Gastroesophageal sphincter (tissue), 4 donors: ENCODE measurements at places on chromosomes 3 and 15.
A peak's percentile ranks its signal among the peaks of the same experiment; 100 is the strongest.

GRCh38 chr3:128335621-128336296 lies 130.9 kb downstream of the DNAJB8 start:
- H3K4me3 ChIP-seq, result no peak overlapping the region
- ATAC-seq, result no peak
- H3K27ac ChIP-seq, result no peak overlapping the region
- H3K4me1 ChIP-seq, result no peaks in the 10 kb centered on the region

GRCh38 chr3:15206662-15207576 lies 873 bp downstream of the CAPN7 start:
- peak overlapping the region; percentile 97 for H3K4me3 ChIP-seq
- peaks cover 4% of the 10 kb centered on the region for H3K4me1 ChIP-seq
- H3K27me3 ChIP-seq, result no peaks in the 10 kb centered on the region
- ATAC-seq, result peak; percentile 39

GRCh38 chr3:46276497-46277099 lies 34.3 kb downstream of the CCR3 start:
- H3K27me3 ChIP-seq, result no peaks in the 10 kb centered on the region
- no peaks in the 10 kb centered on the region for H3K4me1 ChIP-seq
- no peak for ATAC-seq
- H3K27ac ChIP-seq, result no peak overlapping the region

GRCh38 chr15:98643115-98643514 lies 5.2 kb upstream of the IGF1R start:
- ATAC-seq, result no peak
- no peaks in the 10 kb centered on the region for H3K36me3 ChIP-seq
- H3K27me3 ChIP-seq, result peaks cover 21% of the 10 kb centered on the region

GRCh38 chr15:56939257-56939656 lies 20.8 kb downstream of the TCF12 start:
- no peaks in the 10 kb centered on the region for H3K36me3 ChIP-seq
- H3K27me3 ChIP-seq, result no peaks in the 10 kb centered on the region
- H3K4me1 ChIP-seq, result no peaks in the 10 kb centered on the region
- H3K27ac ChIP-seq, result no peak overlapping the region
- no peak for ATAC-seq
- no peak overlapping the region for H3K4me3 ChIP-seq

GRCh38 chr3:179750720-179751328 lies 98.0 kb downstream of the USP13 start:
- no peak overlapping the region for H3K4me3 ChIP-seq
- no peak overlapping the region for H3K27ac ChIP-seq
- no peaks in the 10 kb centered on the region for H3K4me1 ChIP-seq
- H3K36me3 ChIP-seq, result no peaks in the 10 kb centered on the region
- H3K27me3 ChIP-seq, result no peaks in the 10 kb centered on the region
- no peak for ATAC-seq

- ATAC-seq, result no peak
- no peaks in the 10 kb centered on the region for H3K4me1 ChIP-seq
- H3K27ac ChIP-seq, result no peak overlapping the region
- H3K4me3 ChIP-seq, result no peak overlapping the region
Observed at GRCh38 chr3:102038477-102039142, 189.3 kb downstream of the NFKBIZ start.

DNA sequence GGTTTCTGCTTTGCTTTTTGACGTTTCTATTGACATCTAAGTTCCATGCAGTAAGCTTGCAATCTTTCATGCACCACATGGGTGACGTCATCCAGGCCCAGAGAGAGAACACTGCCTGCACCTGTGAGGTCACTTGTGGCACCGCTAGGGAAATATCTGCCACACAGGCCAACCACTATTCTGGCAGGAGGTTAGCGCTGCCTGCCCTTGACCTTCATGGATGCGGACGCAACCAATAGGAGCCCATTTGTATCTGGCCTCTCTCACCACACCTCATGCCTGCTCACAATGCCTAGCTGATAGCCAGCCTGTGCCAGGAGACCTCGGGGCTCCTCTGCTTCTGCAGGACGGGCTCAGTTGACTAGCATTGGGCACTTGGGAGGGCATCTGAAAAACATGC lies 55.8 kb upstream of the PRR23E start:
- no peak for ATAC-seq
- no peaks in the 10 kb centered on the region for H3K36me3 ChIP-seq
- H3K27ac ChIP-seq, result no peak overlapping the region
- H3K4me1 ChIP-seq, result no peaks in the 10 kb centered on the region
- no peaks in the 10 kb centered on the region for H3K27me3 ChIP-seq

GRCh38 chr15:82810890-82811426 lies 1.5 kb downstream of the WHAMM start:
- H3K27me3 ChIP-seq, result no peaks in the 10 kb centered on the region
- H3K4me1 ChIP-seq, result peaks cover 36% of the 10 kb centered on the region
- H3K36me3 ChIP-seq, result no peaks in the 10 kb centered on the region
- ATAC-seq, result no peak
- peak overlapping the region; percentile 91 for H3K27ac ChIP-seq
- H3K4me3 ChIP-seq, result peak overlapping the region; percentile 83

- H3K4me1 ChIP-seq, result no peaks in the 10 kb centered on the region
- no peak overlapping the region for H3K27ac ChIP-seq
- peaks cover 13% of the 10 kb centered on the region for H3K27me3 ChIP-seq
- no peak overlapping the region for H3K4me3 ChIP-seq
Observed at GRCh38 chr15:62325597-62325996, 160.5 kb upstream of the C2CD4B start.

DNA sequence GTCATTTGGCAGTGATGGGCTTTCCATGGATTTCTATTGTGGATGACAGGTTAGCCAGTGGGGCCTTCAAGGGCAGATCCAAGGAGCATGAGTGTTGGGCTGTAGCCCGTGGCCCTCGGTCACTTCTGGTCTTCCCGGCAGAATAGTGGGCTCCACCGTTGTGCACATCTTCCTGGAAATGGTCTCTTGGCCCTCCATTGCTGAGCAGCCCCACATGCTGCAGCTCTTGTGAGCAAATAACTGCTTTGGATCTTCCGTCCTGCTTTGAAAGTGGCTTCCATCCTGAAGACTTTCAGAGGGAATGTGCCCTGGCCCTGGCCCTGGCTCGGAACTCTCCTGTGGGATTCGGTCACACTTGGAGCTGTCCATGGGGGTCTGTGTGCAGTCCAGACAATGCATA lies 102.8 kb downstream of the SNRPN start:
- H3K27me3 ChIP-seq, result no peaks in the 10 kb centered on the region
- H3K4me1 ChIP-seq, result no peaks in the 10 kb centered on the region
- peaks cover 100% of the 10 kb centered on the region for H3K36me3 ChIP-seq
- no peak overlapping the region for H3K27ac ChIP-seq

DNA sequence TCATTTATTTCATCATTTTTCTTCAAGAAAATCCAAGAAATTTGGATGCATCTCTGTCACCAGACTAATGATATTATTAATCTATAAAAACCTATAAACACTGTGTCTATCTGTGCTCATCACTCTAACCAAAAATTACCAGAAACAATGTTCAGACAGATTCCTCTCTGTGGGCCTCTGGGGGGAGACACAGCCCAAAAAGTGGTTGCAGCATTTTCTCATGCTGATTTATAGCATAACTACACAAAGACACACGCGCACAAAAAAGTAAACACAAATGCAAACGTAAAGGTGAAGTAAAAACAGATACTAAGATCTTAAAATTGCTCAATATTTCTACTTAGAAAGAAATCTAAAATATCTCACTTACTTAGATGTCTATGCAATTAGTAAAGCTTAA lies 976.0 kb downstream of the GBE1 start:
- no peaks in the 10 kb centered on the region for H3K4me1 ChIP-seq
- H3K27me3 ChIP-seq, result no peaks in the 10 kb centered on the region
- no peaks in the 10 kb centered on the region for H3K36me3 ChIP-seq
- H3K4me3 ChIP-seq, result no peak overlapping the region
- ATAC-seq, result no peak

DNA sequence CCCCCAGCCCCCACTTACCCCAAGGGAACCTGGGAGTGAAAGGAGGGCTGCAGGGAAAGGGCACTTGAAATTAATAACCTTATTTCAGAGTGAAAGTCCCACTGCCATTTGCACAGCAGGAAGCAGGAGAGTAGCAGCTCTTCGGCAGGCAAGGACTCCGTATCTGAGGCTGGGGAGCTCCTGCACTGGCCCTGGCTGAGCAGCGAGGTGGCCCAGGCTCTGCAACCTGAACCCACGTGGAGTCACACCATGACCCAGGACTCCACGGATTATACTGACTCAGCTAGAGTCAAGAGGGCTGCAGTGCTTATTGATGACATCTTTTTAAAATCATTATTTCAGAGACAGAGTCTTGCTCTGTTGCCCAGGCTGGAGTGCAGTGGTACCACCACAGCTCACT lies 214.5 kb downstream of the XXYLT1 start:
- no peak for ATAC-seq
- H3K4me1 ChIP-seq, result no peaks in the 10 kb centered on the region
- no peaks in the 10 kb centered on the region for H3K27me3 ChIP-seq
- H3K27ac ChIP-seq, result no peak overlapping the region
- no peaks in the 10 kb centered on the region for H3K36me3 ChIP-seq

- no peaks in the 10 kb centered on the region for H3K27me3 ChIP-seq
- no peak overlapping the region for H3K27ac ChIP-seq
- no peak for ATAC-seq
- no peak overlapping the region for H3K4me3 ChIP-seq
- no peaks in the 10 kb centered on the region for H3K4me1 ChIP-seq
Observed at GRCh38 chr15:51097553-51098330, 3.0 kb upstream of the TNFAIP8L3 start.

DNA sequence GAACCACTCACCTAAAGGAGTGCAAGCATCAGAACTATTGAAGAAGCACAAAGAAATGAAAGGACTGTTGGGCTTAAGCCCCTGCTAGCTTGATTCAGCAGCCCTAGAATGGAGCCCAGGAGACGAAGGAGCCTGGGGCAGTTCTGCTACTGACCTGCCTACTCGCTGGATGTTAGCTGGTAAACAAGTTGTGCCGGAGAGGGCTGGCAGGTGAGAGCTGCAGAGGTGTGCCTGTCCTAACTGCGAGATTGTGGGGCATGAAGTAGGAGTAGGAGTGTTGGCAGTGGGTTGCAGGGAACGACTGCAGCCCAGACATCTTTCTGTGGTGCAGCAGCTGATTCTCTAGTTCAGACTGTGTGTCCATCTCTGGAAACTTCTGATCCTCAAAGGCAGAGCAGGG lies 75.2 kb upstream of the GSK3B start:
- H3K4me1 ChIP-seq, result peaks cover 17% of the 10 kb centered on the region
- no peaks in the 10 kb centered on the region for H3K36me3 ChIP-seq
- H3K27me3 ChIP-seq, result no peaks in the 10 kb centered on the region
- H3K27ac ChIP-seq, result no peak overlapping the region
- no peak overlapping the region for H3K4me3 ChIP-seq

GRCh38 chr15:78390826-78391225 lies 47.2 kb upstream of the IREB2 start:
- no peaks in the 10 kb centered on the region for H3K4me1 ChIP-seq
- no peak for ATAC-seq
- H3K27ac ChIP-seq, result no peak overlapping the region

GRCh38 chr15:52362497-52362896 lies 66.9 kb upstream of the MYO5C start:
- no peak overlapping the region for H3K27ac ChIP-seq
- H3K36me3 ChIP-seq, result peaks cover 90% of the 10 kb centered on the region
- ATAC-seq, result peak; percentile 57
- H3K4me1 ChIP-seq, result no peaks in the 10 kb centered on the region
- H3K27me3 ChIP-seq, result no peaks in the 10 kb centered on the region

DNA sequence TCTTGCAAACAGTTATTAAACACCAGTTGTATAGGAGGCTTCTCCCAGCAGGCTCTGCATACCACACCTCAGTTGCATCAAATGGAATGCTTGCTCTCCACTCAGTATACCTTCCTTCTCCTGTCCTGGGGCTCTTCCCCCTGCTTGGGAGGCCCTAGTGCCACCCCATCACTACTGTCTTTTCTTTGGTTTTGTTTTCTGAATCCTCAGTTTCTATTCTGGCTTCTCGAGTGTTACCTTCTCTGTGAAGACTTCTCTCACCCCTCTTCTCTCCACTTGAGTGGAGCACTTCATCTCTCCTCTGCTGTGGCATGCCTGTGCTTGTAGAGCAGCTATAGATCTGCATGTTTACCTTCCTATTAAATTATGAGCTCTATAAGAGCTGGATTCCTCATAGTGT lies 75.7 kb upstream of the TPRG1 start:
- no peak overlapping the region for H3K27ac ChIP-seq
- no peak for ATAC-seq
- H3K4me1 ChIP-seq, result no peaks in the 10 kb centered on the region
- no peak overlapping the region for H3K4me3 ChIP-seq

DNA sequence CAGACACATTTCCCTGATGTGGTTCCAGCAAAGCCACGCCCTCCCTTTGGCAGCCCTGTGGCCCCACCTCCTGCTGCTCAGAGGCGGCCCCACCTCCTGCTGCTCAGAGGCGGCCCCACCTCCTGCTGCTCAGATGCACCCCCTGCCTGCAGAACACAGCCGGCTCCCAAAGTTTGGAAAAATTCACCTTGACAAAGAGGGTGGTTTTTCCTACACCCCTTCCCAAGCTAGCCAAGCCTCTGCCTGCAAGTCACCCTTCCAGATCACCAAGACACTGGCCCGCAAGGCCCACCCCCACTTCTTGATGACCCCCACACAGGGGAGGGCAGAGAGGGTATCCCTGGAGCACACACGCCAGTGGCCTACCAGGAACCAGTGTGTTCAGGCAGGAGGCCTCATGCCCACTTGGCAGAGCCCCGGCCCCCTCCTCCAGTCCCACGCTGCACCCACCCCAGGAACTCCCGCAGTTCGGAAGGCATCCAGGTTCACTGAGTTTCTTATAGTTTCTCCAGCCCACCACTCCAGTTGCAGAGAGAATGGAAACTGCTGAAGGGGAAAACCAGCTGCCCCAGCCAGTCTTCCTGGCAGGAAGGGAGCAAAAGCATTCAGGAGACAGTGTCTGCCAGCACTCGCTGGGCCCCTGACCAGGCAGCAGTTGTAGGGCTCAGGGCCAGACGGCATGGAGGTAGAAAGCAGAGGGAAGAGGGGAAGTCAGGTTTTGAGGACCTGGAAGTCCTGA lies 2.3 kb upstream of the HAPLN3 start:
- peak overlapping the region; percentile 87 for H3K27ac ChIP-seq
- H3K4me1 ChIP-seq, result peaks cover 49% of the 10 kb centered on the region
- peaks cover 34% of the 10 kb centered on the region for H3K36me3 ChIP-seq
- H3K4me3 ChIP-seq, result no peak overlapping the region
- peak; percentile 95 for ATAC-seq
- peaks cover 29% of the 10 kb centered on the region for H3K27me3 ChIP-seq

- no peaks in the 10 kb centered on the region for H3K27me3 ChIP-seq
- H3K4me1 ChIP-seq, result peaks cover 36% of the 10 kb centered on the region
- no peak for ATAC-seq
- no peak overlapping the region for H3K4me3 ChIP-seq
- H3K27ac ChIP-seq, result no peak overlapping the region
Observed at GRCh38 chr15:73946046-73946721, 19.9 kb downstream of the LOXL1 start.

GRCh38 chr3:133494469-133494868 lies 79.0 kb upstream of the CDV3 start:
- H3K27ac ChIP-seq, result no peak overlapping the region
- H3K4me1 ChIP-seq, result no peaks in the 10 kb centered on the region
- no peaks in the 10 kb centered on the region for H3K36me3 ChIP-seq
- no peak overlapping the region for H3K4me3 ChIP-seq
- ATAC-seq, result no peak

- no peak overlapping the region for H3K27ac ChIP-seq
- no peaks in the 10 kb centered on the region for H3K27me3 ChIP-seq
- ATAC-seq, result no peak
Observed at GRCh38 chr3:21462141-21462540, 288.9 kb downstream of the ZNF385D start.
